ENCODE measurements at places on chromosomes 12 and 14.
A peak's percentile ranks its signal among the peaks of the same experiment; 100 is the strongest.

GRCh38 chr12:68505970-68506369 is 104.7 kb upstream of the RAP1B start:
- no peak for DNase-seq

- DNase-seq: peak; percentile 90
These were observed at the start of gene C1RL for GRCh38 chr12:7108796-7109571. Gene C1RL (minus strand): TSS chr12:7109214. CDS start chr12:7109180, 34 bp downstream.

DNA sequence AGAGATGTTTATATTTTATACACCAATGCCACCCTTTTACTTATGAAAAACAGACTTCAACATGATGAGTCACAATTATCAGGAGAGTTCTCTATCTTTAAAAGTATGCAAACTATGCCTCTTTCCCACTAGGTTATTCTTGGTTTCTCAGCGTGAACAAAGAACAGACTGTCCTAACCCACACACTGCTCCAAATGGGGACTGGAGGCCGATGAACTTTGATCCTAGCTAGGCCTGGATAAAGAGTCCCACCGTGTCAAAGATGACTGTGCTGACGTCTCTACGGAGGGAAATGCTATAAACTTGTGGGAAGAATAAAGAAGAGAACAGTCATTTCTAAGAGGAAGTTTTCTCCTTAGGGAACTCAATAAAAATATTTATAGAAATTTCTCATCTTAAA is 160.1 kb downstream of the EPS8 start:
- DNase-seq: peak; percentile 99

DNA sequence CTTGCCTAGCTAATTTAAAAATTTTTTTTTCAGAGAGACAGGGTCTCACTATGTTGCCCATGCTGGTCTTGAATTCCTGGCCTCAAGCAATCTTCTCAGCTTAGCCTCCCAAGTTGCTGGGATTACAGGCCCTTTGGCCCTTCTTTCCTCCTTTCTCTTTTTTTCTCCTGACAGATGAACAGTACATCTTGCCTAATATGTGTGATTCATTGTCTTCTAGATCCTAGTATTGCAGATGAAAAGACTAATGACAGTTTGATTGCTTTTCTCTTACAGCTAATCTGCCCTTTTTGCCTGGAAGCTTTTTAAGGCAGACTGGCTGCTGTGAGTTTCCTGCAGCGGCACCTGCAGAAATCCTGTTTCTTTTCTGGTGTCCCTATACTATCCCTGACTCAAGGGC is 12.0 kb downstream of the DEPDC4 start:
- DNase-seq: no peak

- peak; percentile 73 for DNase-seq
These were observed 305.3 kb upstream of the DDHD1 start for GRCh38 chr14:53458368-53458814.

GRCh38 chr12:51246254-51246853 is 7.7 kb downstream of the DAZAP2 start:
- DNase-seq: no peak

- peak; percentile 62 for DNase-seq
These were observed 91.3 kb downstream of the TSPAN9 start for GRCh38 chr12:3168223-3169221.

DNA sequence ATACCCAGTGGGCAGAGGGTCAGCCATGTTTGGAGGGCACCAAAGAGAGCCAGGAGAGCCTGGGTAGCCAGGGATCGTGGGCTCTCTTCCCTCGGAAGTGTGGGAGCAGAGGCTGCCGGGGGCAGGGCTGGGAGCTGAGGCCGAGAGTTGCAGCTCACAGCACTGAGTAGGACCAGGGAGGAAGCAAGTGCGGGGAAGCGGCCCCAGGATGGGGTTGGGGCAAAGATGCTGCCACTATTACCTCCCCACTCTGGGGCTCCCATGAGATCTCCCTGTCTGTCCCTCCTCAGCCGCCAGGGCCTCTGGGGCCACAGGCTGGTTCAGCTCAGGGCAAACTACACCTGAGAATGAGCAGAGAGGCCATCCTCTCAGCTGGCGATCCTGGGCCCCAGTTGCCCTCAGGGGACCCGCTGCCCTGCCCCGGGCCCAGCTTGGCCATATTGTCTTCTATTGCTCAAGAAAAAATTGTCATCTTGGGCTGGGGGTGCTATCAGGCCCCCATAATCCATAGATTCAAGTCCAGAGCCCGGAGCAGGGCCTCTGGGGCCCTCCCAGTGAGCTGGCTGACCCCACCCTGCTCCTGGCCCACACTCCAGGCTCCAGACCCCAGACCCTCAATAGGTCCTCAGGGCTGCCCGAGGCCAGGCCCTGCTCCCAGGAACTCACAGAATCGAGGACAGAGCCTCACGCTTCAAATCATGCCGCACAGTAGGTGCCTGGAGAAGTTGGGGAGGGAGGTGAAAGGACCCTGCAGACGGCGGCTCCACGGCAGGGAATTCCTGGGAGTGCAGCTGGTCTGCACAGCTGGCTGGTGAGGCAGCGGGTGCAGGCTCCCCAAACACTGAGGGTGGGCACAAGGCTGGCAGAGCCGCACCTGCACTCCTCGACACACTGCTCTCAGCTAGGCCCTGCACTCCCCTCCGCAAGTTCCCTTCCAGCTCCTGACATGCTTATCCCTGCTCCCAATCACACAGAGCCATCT is 20.5 kb upstream of the DIO3 start:
- no peak for DNase-seq

- no peak for DNase-seq
These were observed 14.9 kb upstream of the IRF2BPL start for GRCh38 chr14:77043177-77043983.

GRCh38 chr14:30214461-30215090 is 286.9 kb upstream of the PRKD1 start:
- DNase-seq: peak; percentile 58

- no peak for DNase-seq
These were observed 359.3 kb downstream of the TMTC2 start for GRCh38 chr12:83046019-83046418.

- no peak for DNase-seq
These were observed 14.4 kb downstream of the PCNX1 start for GRCh38 chr14:70921669-70922068.

DNA sequence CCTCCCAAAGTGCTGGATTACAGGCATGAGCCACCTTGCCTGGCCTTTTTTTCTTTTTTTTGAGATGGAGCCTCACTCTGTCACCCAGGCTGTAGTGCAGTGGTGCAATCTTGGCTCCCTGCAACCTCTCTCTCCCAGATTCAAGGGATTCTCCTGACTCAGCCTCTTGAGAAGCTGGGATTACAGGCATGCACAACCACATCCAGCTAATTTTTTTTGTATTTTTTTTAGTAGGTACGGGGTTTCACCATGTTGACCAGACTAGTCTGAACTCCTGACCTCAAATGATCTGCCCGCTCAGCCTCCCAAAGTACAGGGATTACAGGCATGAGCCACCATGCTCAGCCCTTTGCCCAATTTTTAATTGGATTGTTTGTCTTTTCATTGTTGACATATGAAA is 58.0 kb downstream of the SINHCAF start:
- no peak for DNase-seq

- DNase-seq: no peak
These were observed 56.4 kb downstream of the GOLGA5 start for GRCh38 chr14:92850492-92850891.

- no peak for DNase-seq
These were observed 438.9 kb downstream of the NAV3 start for GRCh38 chr12:78269620-78270019.

DNA sequence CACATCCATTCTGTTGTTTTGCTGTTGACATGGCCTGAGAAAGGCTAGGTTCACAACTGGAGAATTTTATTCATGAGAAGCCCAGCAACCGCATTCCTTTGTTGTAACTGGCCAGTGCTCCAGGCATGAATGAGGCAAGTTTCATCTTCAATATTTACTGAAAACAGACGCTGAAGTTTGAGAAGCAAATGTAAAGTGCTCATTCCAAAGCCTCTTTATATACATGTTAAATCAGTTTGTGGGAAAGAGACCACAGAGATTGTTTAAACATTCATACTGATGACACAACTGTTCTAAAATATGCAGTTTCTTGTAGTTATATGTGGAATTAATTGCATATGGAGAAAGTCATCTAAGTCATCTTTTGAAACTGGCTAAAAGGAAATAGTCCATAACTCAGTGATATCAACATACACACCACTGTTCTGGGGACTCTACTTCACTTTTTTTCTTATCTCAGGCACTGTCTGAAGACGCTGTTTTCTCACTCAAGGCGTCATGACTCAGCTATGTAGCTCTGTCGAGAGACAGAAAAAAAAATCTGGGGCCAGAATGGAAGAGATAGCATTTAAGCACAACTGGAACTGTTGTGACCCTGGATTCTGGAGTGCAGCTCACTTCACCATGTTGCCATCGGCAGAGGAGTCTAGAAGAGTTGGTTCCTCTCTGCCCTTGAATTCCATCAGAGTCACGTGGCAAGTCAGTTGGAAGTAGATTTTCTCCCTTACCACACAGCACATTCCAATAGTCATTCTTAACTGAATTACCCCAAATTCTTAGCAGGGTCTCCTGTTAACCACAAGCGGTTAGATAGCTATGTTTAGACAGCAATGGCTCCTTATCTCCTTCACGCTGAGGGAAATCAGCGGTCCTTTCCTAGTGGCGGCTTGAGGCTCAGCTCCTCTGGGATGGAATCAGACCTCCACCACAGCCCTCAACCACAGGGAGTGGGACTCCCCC is 258.4 kb upstream of the HMGA2 start:
- no peak for DNase-seq
